ENCODE measurements at places on chromosomes 7 and 10.

GRCh38 chr7:90005836-90006235 is 148.4 kb upstream of the STEAP1 start:
- DNase-seq: no peak

DNA sequence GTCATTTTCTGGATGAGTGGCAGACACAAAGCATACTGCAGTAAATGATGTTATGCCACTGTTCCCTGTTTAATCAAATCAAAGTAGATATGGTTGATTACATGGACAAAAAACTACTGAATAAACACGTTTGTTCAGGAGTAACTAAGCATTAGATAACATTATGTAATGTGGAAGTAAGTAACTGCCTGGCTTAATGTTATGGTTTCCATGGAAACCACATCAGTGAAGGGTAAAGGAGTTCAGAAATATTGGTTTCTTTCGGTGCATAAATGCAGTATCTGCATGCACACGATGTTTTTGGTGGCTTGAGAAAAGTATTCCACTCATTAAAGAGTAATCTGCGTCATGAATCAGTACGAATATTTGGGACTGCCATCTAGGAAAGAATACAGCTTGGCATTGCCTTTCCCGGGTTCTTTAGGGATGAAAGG is 131.3 kb upstream of the PRKCQ start:
- no peak for DNase-seq

- DNase-seq: no peak
These were observed 7.1 kb downstream of the HECW1 start for GRCh38 chr7:43119371-43120075.

GRCh38 chr7:16985621-16986020 is 103.8 kb upstream of the AGR3 start:
- DNase-seq: no peak

GRCh38 chr7:44077681-44078091 is 4.6 kb downstream of the POLM start:
- DNase-seq: no peak

GRCh38 chr7:52752891-52753290 is 282.5 kb upstream of the POM121L12 start:
- DNase-seq: no peak

GRCh38 chr10:99996671-99997648 is 12.8 kb downstream of the DNMBP start:
- no peak for DNase-seq

DNA sequence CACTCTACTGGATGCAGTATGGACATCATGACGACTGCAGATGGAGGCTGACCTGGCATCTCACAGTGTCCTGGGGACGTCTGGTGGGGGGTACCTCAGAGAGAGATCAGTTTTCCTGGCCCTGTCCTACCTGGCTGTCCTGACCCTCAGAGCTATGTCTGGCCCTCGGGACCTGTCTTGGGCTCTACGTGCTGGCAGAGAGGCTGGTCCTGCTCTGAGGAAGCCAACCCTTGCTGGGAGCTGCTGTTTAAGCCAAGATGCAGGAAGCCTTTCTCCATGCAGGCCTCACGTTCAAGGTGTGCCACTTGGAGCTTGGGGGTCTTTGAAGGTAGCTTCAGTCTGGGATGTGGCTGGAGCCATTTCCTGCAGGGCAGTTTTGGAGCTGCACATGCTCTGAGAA is 42.1 kb upstream of the CXCL12 start:
- no peak for DNase-seq

DNA sequence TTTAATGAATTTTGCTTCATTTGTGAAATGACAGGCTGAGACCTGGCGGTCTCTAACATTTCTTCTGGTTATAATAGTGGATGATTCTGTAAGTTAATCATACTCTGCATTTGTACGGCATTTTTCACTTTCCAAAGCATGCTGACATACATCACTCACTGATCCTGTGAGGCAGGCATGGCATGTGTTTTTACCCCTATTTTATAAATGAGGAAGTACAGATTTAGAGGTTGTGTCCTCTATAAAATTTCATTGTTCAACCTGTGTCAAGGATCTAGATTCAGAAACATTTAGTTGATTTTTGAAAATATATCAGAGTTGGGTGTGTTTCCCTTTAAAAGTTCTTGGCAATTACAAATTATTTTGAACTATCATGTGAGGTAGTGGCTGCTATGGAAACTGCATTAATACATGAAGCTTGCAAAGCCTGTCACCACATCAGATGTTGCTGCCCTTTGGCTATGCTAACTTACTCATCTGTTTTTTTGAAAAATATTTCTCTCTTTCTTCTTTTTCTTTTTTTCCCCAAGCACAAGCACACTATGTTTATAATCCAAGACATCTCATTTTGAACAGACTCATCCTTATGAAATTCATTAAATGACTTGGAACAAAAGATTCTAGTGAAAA is 172.7 kb downstream of the GNAI1 start:
- DNase-seq: no peak

GRCh38 chr10:127797339-127797738 is 60.4 kb downstream of the FOXI2 start:
- no peak for DNase-seq

DNA sequence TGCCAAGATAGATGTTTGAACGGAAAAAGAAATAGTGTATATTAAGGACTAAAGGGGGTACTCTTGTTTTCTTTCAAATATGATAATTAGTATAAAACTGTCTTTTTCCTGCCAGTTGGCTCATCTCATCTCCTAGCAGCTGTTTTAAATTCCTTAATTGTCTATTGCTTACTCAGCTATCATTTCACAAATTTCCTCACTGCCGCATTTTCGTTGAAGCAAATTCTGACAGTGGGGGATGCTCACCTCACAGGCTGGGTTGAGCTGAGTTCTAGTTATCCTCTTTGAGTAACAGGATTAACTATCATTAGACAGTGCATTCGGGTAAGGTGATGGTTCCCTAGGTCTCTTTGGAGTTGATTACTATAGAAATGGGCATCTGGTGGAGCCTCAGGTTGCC is 592.0 kb downstream of the AUTS2 start:
- no peak for DNase-seq

GRCh38 chr7:97015756-97016380 is 8.8 kb downstream of the DLX5 start:
- DNase-seq: no peak

DNA sequence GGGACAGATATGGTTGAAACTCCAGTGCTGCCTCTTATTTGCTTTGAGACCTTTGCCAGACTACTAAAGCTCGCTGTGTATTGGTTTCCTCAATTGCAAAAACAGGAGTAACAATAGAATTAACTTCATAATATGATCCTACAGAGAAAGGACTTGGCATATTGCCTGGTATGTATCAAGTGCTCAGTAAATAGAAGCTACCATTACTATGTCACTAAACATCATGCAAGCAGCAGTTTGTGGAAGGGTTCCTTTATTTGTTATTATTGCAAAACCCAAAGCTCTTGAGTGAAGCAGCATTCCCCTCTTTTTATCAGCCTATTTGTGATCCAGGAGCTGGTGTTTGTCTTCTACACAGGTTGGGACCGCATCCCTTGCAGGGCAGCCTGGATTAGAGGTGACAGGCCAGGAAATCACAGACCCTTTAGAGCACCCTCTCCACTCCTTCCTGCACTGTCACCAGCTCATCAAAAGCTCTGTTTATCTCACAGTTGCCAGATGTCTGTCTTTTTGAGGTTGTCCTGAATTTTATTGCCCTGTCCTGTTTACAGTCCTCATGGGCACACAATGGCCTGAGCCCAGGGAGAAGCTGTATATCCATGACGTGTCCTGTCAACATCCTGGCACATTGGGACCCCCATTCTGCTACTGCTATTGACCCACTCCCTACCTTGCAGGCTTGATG is 121.5 kb downstream of the SNX10 start:
- no peak for DNase-seq

DNA sequence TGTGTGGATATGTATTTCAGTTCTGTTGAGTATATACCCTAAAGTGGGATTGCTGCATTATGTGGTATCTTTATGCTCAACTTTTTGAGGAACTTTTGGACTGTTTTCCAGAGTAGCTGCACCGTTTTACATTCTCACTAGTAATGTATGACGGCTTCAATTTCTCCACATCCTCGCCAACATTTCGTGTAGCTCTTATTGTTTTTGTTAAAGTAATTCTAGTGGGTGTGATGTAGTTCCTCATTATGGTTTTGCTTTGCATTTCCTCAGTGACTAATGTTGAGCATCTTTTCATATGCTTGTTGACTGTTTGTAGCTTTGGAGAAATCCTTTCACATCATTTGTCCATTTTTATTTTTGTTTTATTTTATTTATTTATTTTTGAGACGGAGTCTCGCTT is 4.5 kb downstream of the STMP1 start:
- no peak for DNase-seq

GRCh38 chr7:27053153-27053552 is 42.6 kb downstream of the HOXA1 start:
- no peak for DNase-seq

- DNase-seq: no peak
These were observed 60.7 kb downstream of the TNS3 start for GRCh38 chr7:47521011-47521795.

GRCh38 chr7:28361551-28361950 is 50.8 kb upstream of the CREB5 start:
- DNase-seq: no peak

GRCh38 chr10:72016608-72017300 is 52.6 kb downstream of the CHST3 start:
- no peak for DNase-seq

- DNase-seq: no peak
These were observed 82.7 kb downstream of the FAM204A start for GRCh38 chr10:118259288-118259906.

DNA sequence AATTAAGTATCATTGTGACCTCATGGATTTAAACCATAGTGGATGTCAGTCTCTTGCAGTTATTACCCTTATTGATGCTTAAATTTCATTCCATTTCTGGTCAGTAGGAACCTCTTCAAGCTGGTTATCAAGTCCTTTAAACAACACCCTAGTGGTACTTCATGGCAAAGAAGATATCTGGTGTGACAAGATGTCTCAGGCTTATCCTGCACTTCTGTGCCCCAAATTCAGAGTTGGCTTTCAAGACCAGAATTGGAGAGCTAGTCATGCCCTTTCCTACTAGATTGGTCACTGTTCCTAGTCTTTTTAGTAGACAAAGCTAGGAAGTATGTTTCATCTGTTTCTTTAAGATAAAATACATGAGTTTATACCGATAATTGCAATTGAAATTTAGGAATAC is 54.9 kb downstream of the KMT2E start:
- DNase-seq: no peak

DNA sequence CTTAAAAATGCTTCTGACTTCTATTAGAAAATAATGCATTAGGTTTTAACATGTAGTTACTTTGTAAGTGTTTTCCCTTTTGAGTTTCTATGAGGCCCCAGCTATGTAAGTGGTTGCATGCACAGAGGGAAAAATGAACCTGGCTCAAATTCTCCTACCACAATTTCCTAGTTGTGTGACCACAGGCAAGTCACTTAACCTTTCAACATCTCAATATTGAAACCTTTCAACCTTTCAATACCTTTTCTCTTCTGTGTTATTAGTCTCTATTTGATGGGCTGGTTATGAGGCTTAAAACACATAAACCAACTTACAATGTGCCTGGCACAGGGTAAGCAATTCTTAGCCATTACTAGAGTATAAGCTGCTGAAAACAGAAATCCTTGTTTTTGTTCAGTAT is 203.0 kb downstream of the KCND2 start:
- no peak for DNase-seq

GRCh38 chr7:46448478-46448877 is 527.4 kb upstream of the IGFBP3 start:
- DNase-seq: no peak

DNA sequence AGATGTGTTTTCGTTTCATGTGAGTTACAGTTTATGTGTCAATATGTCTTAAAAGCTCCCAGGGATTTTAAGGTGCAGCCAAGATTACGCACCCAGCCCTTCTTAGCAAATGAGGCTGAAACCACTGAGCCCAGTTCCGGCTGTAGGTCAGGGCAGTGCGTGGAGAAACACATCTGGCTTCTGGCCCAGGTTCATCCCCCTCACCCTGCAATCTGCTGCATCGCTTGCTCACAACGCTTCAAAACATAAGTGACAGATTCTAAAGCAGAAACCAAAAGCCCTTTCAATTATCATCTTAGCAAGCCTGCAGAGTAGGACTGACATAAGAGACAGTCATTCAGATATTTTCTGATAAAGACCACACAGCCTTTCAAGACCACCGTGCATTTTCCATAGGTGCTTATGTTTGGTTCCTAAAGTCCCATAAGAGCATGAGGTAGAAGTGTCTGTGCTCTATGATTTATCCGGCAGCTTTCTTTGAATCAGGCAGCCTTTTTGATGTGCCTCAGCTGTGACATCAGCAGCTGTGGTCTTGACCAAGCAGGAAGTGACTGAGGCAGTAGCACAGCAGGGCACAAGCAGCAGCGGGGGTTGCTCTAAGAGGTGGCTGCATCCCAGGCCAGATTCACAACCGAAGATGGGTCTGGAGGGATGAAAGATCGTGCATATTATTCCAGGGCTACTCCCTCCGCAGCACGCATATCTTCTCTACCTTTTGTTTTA is 72.1 kb upstream of the LYZL2 start:
- peak; percentile 49 for DNase-seq

DNA sequence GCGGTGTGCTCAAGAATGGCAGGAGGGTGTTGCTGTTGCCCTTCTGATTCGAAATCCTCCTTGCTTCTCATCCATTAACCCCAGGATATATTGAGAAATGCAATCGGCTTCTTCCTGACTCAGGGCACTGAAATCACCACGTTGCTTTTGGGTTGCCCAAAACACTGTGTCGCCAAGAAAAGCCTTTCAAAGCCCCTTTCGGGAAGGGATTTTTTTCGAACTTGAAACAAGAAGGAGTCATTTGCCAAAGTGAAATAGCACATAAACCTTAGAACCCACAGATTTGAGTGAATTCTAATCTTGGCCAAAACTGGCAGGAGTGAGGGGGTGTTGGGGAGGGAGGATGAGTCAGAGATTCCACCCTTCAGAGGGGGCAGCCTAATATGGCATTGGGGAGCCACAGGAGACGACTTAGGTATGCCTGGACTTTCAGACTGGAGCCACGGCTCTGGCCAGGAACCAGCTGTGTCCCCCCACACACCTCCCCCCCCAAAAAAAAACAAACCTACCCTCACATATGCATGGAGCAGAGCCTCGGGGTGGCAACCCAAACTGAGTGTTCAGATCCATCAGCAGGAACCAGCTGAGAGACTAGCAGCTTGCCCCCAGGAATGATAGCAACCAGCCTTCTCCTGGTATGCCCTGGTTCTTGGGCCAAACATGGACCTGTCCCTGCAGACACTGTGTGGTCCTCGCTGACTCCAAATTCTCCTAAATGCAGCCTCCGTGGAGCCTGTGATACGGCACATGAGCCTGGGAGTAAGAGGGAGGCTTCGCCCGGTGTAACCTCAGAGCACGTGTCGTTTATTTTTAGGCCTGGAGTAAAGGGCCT is 138.4 kb downstream of the FGFR2 start:
- DNase-seq: no peak

GRCh38 chr7:140581411-140581810 is 59.2 kb downstream of the DENND2A start:
- DNase-seq: no peak

DNA sequence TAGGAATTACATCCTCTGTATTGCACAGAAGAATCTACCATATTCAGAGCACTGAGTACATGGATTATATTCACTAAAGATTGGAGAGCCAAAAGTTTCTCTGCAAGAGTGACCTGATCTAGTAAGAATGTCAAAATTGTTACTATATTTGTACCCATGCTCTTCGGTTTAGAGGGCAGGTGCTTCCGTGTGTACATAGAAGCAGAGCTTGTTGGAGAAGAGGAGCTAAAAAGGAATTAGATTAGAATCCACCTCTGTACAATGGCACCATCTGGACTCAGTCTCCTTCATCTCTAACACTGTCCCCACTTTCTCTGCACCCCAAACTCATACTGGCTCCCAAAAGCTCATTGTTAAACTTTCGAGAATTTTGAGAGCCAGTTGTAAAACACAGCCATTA is 8.3 kb downstream of the CALD1 start:
- no peak for DNase-seq
